DMS79 treated with DMSO at 0.1 percent for 48 hours (cell line): ENCODE measurements at places on chromosomes 3 and 15.

DNA sequence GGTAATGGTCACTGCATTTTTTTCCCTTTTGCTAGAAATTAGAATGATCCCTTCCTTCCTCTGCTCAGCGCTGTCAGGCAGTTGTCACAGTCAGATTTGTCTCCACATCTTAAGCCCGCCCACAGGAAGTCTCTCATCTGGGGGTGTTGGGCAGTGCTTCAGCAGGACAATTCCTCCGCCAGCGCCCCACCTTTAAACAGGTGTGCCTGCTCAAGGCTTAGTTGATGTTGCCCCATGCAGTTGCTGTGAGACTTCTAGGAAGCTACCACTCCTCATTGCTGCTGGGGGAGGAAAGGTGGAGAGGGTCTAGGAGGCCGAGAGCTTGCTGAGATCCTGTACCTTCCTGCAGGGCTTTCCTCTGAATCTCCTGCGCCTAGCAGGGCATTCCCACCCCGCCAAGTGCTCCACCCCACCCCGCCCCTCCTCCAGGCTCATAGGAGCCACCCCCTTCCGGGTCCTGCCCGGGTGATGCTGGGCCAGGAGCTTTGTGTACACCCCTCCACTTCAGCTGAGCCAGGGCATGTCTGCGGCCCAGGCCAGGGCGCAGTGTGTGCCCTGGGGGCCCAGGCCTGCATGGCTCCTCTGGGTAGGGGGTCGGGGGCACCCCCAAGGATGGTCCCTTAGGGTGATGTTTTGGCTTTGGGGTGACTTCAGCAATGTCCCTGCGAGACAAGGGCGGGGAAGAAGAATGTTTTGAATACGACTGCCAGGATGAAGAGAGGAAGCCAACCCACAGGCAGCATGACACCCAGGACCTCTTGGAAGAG lies 68.7 kb downstream of the TRAK1 start:
- DNase-seq, result peak; percentile 65

- DNase-seq, result no peak
Observed at GRCh38 chr3:163809540-163809993, 1268.7 kb downstream of the SI start.

- DNase-seq, result peak; percentile 86
Observed at GRCh38 chr3:155504682-155505081, 211.2 kb upstream of the STRIT1 start.

DNA sequence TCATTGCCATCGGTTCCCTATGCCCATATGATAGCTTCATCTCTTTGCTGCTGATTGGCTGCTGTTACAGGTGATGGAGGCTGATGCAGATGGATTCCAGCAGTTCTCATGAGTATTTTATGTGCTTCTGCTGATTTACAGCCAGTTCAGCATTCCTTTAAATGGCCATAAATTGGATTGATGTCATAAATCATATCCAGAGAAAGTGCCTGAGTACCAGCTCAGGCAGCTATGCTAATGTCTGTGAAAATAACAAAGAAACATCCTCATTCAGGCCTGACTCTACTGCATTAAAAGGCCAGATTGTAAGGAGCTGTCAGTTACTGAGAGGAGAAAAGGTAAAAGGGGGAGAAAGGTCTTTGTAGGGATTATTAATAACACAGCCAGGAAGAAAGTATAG lies 756.8 kb downstream of the IGSF11 start:
- no peak for DNase-seq

- DNase-seq, result no peak
Observed at GRCh38 chr3:100254168-100254777, 6.5 kb upstream of the TBC1D23 start.

- no peak for DNase-seq
Observed at GRCh38 chr15:43286074-43286473, 19.3 kb upstream of the TGM5 start.

DNA sequence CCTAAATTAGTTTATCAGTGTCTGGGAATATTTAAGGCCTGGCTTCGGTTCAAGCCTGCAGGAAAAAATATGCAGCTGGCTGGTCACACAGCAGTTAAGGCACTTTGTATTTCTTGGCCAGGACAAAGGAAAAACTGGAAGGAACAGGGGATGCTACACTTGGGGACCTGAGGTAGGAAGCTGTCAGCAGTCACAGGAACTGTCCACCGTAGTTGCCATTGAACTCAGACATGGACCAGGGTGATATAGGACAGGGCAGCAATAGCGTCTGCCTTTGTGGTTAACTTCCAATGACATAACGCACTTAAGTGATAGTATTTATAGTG lies 49.1 kb downstream of the NR1D2 start:
- no peak for DNase-seq

GRCh38 chr3:81485444-81485865 lies 276.0 kb downstream of the GBE1 start:
- DNase-seq, result no peak

- DNase-seq, result no peak
Observed at GRCh38 chr3:96264701-96265100, 549.7 kb upstream of the EPHA6 start.

DNA sequence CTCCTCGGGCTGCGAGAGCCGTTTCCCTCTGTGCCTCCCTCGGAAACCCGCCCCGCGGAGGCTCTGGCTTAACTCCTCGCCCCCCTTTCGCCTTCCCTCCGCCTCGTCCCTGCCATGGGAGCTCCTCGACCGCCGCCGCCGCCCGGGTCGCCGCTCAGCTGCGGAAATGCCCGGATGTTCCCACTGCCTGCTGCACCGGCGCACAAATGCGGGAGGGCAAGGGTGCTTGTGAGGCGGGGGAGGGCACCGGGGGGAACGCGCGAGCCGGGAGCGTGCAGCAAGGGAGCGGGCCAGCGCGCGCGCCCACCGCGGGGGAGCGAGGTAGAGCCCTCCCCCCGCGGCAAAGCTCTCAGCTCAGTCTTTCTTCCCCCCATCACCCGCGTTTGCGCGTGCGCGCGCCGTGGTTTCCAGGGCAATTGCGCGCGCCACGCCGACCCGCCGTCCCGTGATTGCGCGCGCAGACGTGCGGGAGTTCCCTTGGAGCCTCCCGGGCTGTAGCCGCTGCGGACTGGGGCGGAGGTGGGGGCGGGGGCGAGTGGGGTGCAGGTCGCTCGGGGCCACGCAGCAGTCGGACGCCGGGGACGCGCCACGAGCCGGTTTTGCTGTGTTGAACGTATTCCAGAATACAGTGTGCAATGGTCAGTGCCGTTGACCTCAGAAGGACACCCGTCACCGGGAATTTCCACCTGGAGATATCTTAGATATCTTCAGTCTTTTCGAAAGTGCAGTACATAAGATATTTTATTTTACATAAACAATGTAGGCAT lies at the start of gene DMXL2:
TSS of gene DMXL2 (minus strand) at position 168 of the 767 bp plus-strand sequence. CDS start 226 bp downstream, outside the sequence.
- peak; percentile 54 for DNase-seq

- no peak for DNase-seq
Observed at GRCh38 chr15:74400915-74401757, 32.6 kb downstream of the SEMA7A start.

GRCh38 chr3:95627293-95627692 lies 1187.1 kb upstream of the EPHA6 start:
- no peak for DNase-seq

GRCh38 chr3:190811775-190812480 lies 50.6 kb downstream of the GMNC start:
- DNase-seq, result no peak

DNA sequence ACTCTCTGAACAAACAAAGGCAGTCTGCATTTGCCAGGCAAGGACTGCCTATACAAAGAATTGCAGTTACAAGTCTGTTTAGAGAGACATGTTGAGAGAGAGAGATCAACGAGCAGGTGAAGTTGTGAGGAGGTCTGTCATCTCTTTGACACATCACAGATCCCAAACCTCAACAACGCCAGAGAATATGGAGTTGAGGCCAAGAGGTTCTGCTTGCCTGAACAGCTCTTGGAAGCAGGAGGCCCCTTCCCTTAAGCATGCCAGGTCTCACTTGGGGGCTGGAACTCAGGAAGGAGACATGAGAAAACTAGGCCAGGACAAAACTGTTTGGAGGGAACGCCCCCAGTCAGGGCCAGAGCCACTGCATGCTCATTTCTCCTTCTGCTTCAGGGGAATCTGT lies 22.3 kb upstream of the MUSTN1 start:
- no peak for DNase-seq

- DNase-seq, result no peak
Observed at GRCh38 chr3:20523293-20523692, 337.3 kb upstream of the SGO1 start.
